ENCODE measurements at places on chromosomes 11 and 22.

DNA sequence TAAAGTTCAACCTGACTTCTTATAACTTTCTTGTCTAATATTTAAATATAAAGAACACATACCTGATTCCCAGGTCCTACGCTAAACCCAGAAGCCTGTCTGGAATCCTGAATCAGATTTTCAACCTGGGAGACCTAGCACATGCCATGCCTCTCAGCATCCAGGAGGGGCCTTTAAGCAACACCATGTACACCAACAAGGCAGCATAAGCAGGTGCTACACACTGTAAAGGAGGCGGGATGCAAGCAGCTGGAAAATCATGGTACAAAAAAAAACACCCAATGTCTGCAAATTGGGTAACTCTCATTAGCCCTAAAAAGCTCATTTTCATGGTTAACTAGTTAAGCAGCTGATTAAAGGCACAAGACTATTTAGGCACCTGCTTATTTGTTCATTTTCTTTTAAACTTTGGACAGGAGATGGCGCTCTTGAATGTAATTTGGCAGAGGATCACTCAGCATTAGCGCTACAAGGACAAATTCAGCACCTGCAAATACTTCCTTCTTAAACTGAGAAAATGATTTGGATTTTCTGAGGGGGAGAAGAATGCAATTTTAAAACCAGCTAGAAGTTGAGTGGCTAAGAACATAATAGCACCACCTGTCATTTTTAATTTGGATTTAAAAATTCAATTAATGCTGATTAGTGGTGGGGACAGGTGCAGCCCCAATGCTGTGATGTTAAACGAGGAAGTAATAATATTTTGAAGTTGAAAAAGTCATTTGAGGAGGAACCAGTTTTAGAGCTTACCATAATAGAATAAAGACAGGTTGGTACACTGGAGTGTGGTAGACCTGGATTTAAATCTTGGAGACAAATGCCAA lies 104.0 kb downstream of the FAR1 start:
- peak; percentile 37 for DNase-seq

- DNase-seq, result no peak
Observed at GRCh38 chr11:12099132-12099873, 11.1 kb upstream of the MICAL2 start.

DNA sequence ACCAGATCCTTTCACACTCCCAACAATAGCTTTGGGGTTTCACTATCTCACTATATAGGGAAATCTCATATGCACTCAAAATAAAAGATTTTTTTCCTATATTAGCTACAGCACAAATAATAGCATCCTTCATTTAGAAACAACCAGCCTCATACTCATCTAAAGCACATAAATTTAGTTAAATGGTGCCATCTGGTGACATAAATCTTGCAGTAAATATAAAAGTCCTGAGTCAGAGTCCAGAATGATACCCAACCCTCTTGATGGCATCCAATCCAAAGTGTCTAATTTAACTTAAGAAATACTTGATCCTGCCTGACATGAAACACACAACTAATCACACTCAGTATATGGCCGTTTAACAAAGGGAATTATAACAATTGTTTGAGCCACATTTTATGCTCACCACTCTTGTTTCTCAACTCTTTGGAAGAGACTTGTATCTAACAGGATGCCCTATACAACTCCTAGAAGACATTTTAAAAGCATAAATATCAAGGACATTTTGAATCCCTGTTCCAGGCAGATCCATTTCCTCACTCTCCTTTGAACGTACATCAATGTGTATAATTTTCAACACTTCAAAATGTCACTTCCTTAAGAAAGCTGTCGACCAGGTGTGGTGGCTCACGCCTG lies 36.2 kb downstream of the DLG2 start:
- no peak for DNase-seq

GRCh38 chr11:2621894-2622293 lies 77.9 kb downstream of the KCNQ1OT1 start:
- no peak for DNase-seq

- no peak for DNase-seq
Observed at GRCh38 chr11:6393989-6394670, 3.9 kb downstream of the SMPD1 start.

- DNase-seq, result no peak
Observed at GRCh38 chr11:121300972-121301699, 8.6 kb downstream of the SC5D start.

GRCh38 chr11:65538915-65539743 lies 14.2 kb downstream of the SCYL1 start:
- no peak for DNase-seq

GRCh38 chr22:37232140-37232998 lies 11.7 kb downstream of the RAC2 start:
- DNase-seq, result no peak

- DNase-seq, result no peak
Observed at GRCh38 chr11:44889266-44889665, 61.4 kb downstream of the TP53I11 start.

DNA sequence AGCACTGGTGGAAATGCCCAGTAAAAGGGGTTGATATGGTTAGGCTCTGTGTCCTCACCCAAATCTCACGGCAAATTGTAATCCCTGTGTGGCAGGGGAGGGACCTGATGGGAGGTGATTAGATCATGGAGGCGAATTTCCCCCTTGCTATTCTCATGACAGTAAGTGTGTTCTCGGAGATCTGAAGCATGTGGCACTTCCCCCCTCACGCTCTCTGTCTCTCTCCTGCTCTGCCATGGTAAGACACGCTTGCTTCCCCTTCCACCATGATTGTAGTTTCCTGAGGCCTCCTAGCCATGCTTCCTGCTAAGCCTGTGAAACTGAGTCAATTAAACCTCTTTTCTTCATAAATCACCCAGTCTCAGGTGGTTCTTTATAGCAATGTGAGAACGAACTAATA lies 37.4 kb downstream of the PACSIN2 start:
- no peak for DNase-seq

DNA sequence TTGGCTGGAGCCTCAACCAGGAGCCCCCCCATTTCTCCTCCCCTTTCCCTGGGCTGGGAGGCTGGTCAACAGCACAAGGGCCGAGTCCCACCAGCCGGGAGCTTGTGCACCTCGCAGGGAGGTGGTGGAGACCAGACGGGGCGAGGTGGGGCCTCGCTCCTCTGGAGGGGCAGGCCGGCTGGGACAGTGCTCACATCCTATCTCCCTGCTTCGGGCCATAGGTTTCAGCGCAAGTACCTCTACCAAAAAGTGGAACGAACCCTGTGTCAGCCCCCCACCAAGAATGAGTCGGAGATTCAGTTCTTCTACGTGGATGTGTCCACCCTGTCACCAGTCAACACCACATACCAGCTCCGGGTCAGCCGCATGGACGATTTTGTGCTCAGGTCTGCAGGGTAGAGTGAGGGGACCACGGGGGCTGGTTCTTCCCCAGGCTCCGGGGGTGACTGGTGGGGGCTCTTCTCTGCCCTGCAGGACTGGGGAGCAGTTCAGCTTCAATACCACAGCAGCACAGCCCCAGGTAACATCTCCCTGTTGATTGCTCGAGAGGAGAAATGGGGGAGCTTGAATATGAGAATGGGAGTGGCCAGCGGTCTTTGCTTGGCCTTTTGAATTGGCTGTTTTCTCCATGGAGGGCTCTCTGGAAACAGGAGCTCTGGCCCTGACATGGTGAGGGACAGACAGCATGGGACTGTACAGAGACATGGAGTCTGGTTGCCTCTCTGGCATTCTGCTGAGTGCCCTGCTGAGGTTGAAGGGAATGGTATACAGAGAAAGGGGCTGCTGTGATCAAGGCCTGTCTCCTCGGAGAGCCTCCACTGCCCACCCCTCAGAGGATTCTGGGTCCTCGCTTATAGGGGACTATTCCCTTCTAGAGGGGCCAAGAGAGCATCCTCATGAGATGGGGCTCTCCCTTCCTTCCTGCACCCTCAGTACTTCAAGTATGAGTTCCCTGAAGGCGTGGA lies 3.3 kb downstream of the SIDT2 start:
- DNase-seq, result no peak

- no peak for DNase-seq
Observed at GRCh38 chr11:128559496-128560103, 27.8 kb downstream of the ETS1 start.

DNA sequence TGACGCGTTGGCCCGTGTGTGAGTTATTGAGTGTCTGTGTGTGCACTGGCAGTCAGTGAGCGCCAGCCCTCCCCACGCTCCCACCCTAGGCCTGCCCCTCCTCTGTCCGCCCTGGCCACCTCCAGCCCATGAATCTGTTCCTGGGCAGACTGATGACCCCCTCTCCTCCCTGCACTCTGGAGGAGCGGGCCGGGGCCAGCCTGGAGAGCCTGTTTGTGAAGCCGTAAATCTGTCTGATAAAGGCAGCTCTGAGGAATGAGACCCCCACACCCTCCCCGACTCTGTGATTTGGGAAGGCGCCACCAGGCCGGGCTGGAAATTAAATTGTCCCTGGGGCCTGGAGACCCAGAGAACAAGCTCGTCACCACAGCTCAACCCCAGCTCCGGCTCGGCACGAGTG lies 8.6 kb downstream of the TSSC4 start:
- no peak for DNase-seq

DNA sequence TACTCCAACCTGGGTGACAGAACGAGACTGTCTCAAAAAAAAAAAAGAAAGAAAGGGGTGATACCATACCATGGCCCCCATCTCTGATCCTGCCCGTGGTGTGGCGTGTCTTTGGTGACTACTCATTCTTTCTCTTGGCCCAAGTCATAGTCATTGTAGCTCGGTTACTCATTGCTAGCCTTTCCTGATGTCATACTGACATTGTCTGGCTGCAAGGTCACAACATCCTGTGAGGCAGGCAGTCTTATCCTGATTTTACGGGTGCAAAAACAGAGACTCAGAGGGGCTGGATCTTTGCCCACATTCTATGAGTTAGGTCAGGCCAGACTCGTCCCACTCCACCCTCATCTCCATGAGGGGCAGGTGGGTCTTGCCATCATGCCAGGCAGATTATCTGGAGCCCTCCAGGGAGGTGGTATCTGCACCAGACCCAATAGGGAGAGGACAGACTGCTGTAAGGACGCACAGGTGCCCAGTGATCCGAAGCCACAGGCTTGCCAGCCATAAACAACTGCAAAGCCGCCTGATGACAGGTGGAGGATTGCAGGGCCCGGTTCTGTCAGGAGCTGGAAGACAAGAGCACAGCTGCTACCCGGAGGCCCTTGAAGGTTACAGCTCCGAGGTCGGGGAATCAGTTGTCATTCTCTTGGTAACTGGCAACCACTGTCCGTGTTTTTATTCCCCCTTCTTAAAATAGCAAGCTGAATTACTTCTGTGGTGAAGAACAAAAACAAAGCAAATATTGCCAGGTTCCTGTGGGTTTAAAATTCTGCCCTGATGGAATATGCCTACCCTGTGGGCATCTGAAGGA lies 13.8 kb downstream of the TOM1 start:
- DNase-seq, result no peak

DNA sequence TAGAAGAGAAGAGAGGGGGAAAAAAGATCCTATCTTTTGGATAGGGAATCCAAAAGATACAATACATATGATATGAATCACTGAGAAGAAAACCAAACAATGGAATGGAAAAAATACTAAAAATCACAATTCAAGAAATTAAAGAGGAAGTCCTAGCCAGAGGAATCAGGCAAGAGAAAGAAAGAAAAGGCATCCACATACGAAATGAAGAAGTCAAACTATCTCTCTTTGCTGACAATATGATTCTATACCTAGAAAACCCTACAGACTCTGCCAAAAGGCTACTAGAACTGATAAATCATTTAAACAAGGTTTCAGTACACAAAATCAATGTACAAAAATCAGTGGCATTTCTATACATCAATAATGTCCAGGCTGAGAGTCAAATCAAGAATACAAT lies 91.4 kb downstream of the EFCAB6 start:
- DNase-seq, result no peak

GRCh38 chr22:45993841-45994240 lies 16.9 kb upstream of the WNT7B start:
- no peak for DNase-seq

- no peak for DNase-seq
Observed at GRCh38 chr22:19789828-19790227, 29.2 kb downstream of the TBX1 start.

DNA sequence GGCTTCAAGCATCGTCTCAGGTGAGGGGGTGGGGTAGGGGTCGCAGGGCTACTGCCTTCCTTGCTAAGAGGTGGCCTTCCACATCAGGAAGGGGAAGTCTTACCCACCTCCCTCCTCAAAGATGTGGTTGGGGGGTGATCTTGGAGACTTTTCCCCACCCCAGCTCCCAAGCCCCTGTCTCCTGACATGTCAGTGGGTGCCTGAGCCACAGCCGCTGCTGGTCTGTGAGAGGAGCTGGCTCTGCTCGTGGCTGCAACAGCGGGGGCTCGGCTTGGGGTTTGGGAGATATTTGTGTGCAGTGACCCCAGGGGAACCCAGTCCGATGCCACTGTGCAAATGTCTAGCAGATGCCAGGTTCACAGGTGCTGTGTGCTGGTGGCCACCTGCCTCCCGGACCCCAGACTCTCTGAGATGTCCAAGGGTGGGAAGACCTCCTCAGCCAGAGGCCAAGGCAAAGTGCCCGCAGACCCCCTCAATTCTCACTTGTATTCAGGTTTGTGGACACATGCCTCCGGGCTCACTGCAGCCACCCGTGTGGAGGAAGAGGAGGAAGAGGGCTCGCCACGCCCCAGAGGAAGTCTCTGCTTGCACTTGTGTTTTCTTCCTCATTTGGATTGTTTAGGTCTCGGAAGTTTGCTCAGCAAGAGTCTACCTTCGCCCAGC lies 1.9 kb downstream of the KCNQ1 start:
- DNase-seq, result no peak

DNA sequence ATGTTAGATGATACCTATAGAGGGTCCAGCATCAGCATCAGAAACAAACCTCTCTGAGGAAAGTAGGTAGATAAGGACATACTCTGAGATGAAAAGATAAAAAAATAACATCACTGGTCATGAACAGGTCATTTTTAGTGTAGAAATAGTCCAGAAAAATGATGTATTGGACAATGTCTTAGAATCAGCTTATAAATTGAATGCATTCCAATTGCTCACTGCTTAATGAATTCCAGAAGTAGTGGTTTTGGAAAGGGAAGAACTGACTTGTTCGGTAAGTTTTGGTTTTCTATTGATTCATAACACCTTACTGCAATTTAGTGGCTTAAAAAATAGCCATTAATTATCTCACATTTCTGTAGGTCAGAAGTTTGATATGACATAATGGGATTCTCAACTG lies 929.5 kb upstream of the CCDC90B start:
- no peak for DNase-seq

GRCh38 chr11:19953336-19953735 lies 206.9 kb downstream of the DBX1 start:
- no peak for DNase-seq

DNA sequence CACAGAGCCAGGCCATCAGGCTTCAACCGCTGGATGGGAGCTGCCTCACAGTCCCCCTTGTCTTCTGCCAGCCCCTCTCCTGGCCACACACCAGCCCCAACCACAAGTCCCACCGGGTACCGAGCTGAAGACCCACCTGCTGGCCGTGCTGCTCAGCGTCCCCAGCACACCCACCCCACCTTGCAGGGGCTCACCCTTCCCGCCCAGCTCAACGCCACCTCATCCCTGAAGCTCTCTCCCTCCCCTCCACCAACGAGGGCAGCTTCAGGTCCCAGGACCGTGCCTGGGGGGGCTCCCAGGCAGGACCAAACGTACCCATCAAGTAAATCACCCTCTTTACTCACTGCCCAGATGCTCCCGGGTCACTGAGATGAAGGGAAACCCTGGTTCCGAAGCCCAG lies 141.0 kb downstream of the CRYBB2 start:
- no peak for DNase-seq

Measured in epithelial cell of prostate (primary cell).